ENCODE measurements at places on chromosomes 7 and 10.
A peak's percentile ranks its signal among the peaks of the same experiment; 100 is the strongest.

GRCh38 chr7:89401099-89401498 is 605.6 kb upstream of the TEX47 start:
- no peak for DNase-seq

GRCh38 chr10:70255329-70256299 is 22.4 kb upstream of the PPA1 start:
- peak; percentile 67 for DNase-seq

DNA sequence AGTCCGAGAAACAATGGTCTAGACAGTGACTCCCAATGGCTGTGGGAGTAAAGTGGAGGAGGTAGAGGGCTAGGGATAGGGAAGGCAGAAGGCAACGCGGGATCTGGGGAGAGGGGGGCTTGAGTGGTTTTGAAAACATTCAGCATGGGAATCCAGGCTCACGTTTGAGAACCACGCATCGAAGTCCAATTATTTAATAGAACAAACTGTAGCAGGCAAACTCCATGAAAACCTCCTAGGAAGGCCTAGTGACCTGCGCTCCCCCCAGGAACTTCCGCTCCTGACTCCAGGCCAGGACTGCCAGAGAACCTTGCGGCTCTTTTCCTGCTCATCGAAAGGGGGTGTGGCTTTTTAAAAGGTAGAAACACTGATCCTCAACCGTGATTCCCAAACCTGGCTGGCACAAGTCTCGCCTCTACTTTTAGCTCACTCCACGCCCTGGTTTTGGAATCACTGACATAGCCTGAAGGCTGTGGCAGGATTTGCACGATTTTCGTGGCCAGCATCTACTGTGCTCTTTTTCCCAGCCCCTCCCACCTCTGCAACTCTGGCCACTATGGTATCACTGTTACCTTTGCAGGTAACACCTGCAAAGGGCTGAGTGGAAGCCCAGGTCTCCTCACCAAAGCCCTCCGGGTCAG is 43.4 kb downstream of the MYOF start:
- no peak for DNase-seq

- DNase-seq = no peak
Measured at GRCh38 chr7:139125657-139126056, 16.1 kb upstream of the ZC3HAV1 start.

DNA sequence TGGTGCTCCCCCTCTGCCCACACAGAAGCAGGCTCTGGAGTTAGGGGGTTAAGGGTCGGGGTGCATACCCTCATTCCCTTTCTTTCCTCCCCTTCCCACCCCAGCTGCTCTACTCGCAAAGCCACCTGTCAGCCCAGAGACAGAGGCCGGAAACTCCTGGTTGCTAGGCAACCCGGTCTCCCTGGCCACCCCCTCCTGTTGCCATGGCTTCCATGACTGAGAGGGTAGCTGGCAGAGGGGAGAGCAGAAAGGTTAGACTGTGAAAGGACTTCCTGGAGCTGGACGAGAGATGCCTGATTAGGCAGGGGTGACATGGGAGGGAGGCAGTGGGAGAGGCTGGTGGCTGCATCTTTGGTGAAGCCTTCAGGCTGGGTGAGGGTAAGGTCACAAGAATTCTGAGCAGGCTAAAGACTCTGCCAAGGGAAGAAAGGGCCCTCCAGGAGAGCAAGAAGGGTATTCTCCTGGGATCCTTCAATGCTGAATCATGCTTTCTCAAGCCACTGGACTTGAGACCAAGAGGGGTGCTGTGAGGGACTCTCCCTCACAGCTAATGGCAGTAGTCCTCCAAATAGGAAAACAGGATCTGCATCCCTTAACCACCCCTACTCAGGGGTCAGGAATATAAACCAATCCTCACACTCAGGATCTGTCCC is 5.4 kb downstream of the PSD start:
- no peak for DNase-seq

- DNase-seq = no peak
Measured at GRCh38 chr7:29812185-29812876, 6.0 kb downstream of the WIPF3 start.
